Stimulated activated CD8-positive, alpha-beta memory T cell treated with anti-CD3 and anti-CD28 coated beads, Interleukin-4, amount 100 ng/mL, for 48 hours (primary cell): ENCODE measurements at places on chromosomes 2 and 18.

GRCh38 chr2:143505542-143505941, 376.3 kb downstream of the ARHGAP15 start:
- no peak for DNase-seq

- DNase-seq, result no peak
Measured at GRCh38 chr18:80022613-80023012, 11.6 kb upstream of the RBFA start.

DNA sequence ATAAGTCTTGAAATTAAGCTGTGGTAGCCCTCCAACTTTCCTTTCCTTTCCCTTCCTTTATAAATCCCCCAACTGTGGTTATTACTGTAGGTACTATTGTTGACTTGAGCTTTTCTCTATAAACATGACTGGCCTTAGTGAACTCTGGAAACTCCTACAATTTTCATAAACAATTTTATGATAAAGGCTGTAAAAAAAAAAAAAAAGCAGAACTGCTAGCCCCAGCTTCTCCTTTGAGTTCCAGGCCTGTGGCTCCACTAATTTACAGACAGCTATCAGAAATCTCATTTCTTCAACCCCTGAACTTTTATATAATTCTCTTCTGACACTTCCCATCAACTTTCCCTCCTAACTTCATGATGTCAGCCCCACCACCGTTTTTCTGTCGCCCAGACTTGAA, 174.3 kb downstream of the IKZF2 start:
- DNase-seq, result no peak

GRCh38 chr2:171394164-171394740, 39.5 kb downstream of the METTL8 start:
- DNase-seq, result no peak

DNA sequence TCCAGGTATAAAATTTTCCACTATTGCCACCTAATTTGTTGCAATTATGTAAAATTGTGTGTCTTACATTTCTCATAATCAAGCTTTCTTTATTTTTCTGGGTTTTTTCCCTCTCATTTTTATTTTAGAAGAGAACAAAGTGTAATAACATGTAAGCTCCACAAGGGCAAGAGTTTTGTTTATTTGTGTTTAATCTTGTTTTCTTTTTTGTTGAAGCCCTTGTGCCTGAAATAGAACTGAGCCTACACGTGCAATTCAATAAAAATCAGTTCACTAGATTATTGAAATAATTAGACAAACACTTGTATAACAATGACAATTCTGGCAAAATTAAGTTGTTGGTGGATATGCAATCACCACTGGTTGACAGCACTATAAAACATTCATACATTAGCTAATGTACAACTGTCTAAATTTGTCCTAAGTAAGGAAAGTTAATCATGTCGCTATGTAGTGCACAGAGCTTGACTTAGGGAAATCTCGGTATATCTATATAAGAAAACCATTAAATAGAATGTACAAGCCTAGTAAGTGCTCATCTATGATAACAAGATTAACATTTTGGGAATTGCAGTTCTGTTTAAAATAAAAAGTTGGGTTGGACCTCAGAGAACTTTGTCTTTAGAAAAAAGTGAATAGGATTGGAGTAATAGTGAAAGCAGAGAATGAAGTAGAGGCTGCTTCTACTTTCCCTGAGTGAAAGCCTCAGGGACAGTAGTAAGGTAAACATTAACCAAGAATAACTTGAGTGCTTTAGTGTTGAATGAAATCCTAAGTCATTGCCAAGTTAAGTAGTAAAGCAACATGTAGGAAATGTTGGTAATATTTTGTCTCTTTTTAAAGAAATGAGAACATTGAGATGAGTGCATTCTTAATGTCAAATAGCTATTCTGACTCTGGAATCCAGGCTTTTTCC, 37.4 kb upstream of the NOL4 start:
- DNase-seq, result no peak

DNA sequence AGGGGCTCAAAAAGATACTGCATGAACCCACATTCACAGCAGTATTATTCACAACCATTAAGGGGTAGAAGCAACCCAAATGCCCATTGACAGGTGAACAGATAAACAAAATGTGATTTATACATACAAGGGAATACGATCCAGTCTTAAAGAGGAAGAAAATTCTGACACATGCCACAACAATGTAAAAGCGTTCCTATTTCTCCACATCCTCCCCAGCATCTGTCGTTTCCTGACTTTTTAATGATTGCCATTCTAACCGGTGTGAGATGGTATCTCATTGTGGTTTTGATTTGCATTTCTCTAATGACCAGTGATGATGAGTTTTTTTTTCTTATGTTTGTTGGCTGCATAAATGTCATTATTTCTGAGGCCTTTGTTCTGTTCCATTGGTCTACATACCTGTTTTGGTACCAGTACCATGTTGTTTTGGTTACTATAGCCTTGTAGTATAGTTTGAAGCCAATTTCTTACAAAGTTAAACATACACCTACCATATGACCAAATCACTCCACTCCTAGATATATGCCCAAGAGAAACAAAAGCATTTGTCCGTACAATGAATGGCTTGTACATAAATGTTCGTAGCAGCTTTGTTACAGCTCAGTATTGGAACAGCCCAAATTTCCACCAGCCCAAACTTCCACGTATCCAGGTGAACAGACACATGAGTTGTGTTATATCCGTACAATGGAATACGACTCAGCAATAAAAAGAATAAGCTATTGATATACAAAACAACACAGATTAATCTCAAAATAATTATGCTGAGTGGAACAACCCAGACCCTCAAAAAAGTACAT, 85.1 kb downstream of the TMEM131 start:
- no peak for DNase-seq

DNA sequence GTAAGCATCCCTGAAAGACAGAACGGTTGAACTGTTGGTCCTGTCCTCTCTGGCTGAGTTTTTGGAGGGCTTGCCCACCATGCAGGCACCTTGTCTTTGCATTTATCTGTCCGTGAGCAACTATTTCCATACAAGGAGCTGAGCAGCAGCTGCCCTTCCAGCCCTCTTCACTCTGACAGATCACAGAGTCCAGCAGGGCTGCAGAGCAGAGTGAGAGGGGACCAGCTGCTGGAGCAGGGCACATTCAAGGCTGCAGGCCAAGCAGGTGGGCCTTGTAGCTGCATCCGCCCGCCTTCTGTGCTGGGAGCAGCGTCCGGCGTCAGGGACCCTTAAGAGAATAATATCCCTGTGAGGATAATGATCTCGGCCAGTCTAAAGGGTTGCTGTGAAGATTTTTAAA, 9.5 kb downstream of the SMYD1 start:
- DNase-seq, result no peak

DNA sequence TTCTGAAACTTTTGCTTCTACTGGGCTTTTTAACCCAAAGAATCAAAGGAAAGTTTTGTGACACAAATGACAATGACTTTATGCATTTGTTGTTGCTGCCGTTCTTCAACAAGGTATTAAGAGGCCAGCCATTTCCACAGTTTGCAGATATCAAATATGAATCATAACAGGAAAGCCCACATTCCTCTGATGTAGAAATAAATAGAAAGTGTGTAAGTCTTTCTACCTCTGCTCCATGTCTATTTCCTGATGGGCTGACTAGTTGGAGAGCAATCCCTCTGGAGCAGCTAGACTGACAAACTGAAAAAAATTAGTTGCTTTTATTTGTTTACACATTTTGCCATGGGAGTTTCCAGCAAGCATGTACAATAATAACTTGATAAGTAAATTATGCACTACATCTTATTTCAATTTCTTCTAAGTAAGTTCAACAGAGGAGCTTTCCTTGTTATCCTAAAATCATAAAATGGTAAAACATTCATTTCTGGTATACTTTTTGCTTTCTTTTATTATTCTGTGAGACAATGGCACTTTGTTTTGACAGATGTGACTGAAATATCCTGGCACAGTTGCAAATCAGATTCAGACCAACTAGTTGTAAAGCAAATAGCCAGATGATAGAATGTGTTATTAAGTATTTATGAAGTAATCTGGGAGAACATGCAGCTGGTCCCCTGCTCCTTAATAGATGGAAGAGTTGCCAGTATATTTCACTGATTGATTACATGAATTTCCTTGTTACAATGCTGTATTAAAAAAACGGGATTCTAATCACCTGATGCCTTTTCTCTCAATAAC, 266.7 kb downstream of the METTL4 start:
- no peak for DNase-seq

DNA sequence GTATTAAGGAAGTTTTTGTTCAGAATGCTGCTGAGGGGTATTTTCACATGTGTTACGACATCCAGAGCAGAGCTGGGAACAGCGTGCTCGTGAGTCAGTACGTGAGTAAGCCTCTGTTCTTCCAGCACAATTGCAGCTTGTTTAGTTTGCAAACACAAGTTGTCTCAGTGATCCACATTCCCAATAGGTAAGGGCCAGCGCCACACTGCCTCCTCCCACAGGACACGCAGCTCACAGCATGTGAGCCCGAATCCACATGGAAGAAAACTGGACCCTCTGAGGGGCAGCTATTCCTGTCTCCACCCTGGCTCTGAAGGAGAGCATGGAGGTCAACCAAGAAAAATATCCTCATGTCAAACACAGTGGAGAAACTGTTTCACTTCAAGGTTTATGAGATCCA, 173.9 kb upstream of the PID1 start:
- no peak for DNase-seq

DNA sequence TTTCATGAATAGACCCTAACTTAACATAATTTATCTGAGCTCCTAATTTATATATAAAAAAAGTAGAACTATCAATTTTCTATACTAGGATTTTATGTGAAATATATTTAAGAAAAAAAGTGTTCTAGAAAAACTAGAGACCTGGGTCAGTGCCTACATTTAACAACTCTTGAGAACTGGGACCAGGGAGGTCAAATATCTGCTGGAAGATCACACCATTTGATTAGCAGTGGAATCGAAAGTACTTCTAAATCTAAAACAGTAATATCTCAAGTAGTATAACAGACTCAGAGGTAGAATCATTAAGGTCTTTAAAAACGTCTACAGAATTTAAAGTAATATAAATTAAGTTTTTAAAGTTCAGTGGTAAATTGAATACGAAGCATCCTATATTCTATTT, 34.6 kb downstream of the PPP3R1 start:
- DNase-seq, result no peak

- no peak for DNase-seq
Measured at GRCh38 chr2:174117951-174118930, 130.1 kb downstream of the OLA1 start.

DNA sequence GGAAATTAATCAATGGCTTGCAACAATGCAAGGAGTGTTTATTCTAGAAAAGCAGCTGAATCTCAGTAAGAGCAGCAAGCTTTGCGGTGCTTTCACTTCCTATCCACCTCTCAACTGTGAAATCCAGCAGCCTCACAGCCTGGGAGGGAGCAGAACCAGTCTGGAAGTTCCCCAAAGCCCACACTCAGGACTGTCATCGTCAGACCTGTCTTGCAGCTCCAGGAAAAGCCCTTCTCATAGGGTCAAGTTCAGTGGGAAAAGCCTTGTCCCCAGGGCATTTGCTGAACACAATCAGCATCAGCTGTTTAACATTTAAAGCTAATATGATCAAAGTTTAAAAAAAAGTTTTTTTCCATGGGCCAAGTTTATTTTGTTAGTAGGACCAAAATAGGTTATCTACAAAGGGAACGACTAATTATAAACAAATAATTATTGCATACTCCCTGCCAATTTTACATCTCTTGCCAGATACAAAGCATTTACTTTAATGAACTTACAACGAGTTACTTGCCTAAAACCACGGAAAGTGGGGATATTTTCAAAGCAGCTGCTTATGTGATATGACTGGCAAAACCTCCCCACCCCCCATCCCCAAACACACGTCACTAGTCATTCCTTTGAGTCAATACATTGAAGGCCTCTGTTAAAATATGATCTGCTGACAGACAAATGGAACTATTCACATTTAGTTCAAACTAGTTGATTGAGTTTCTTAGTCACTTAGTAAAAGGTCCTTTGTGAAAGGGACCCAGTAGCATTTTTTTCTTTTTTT, 36.8 kb downstream of the PARD6G start:
- DNase-seq, result no peak

DNA sequence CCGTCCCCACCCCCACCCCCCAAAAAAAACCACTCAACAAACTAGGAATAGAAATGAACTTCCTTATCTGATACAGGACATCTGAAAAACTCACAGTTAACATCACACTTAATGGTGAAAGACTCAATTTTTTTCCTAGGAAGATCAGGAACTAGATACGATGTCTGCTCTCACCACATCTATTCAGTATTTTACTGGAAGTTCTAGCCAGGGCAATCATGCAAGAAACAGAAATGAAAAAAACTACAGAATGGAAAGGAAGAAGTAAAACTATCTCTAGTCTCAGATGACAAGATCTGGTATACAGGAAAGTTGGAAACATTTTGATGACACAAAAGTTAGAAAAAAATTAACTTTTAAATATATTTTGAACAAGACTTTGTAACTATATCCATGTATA, 114.4 kb upstream of the FZD5 start:
- DNase-seq, result no peak

- no peak for DNase-seq
Measured at GRCh38 chr18:59661891-59662701, 35.1 kb downstream of the CCBE1 start.

- DNase-seq, result no peak
Measured at GRCh38 chr2:240437551-240437860, 2.0 kb downstream of the GPC1 start.

GRCh38 chr18:35519148-35519899, 21.6 kb upstream of the INO80C start:
- no peak for DNase-seq

DNA sequence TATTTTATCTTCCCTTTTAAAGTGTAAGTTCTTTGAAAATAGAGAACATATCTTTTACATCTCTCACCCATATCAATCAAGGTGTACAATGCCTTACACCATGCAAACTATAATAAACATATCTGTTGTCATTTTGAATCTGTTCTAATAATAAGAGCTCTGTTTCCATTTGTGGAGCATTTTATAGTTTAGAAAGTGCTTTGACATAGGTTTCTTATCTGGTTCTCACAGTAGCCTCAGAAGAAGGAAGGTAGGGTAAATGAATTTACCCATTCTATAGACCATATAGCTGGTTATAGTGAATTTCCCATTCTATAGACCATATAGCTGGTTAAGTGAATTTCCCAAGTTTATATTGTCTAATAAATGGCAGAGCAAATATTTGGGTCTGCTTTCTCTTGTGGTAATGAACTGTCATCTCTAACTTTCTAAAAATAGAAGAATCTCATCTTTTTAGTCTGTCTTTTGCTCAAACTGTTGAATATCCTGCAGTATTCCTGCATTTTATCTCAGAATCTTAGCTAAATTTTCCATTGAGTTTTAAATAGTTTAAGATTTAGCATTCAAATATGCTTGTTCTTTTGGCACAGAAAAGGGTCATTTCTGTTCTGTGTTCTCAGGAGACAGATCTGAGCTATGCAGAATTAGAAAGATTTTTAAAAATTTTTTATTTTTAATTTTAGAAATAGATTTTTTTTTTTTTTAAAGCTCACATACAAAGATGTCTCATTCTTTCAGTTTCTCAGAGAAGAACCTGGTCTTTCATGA, 80.7 kb upstream of the STON1 start:
- no peak for DNase-seq
